ENCODE measurements at places on chromosomes 3 and 15.

DNA sequence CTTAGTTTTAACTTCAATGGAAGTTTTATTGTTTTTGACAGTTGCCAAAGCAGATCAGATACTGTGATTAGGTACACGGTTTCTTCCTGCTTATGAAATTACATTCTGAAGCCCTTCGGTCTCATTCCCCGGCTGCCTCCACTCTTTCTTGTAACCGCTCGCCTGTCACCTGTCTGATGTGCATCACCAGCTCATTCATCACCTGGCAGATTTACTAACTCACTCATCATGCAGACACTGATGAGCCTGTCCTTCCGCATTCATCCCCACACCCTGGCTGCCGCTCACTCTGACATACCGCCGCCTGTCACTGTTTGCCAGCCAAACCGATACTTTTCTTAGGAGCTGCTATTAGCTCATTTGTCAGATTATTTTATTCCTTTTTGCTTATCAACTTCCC lies 82.8 kb upstream of the NSMCE3 start:
- DNase-seq: no peak

DNA sequence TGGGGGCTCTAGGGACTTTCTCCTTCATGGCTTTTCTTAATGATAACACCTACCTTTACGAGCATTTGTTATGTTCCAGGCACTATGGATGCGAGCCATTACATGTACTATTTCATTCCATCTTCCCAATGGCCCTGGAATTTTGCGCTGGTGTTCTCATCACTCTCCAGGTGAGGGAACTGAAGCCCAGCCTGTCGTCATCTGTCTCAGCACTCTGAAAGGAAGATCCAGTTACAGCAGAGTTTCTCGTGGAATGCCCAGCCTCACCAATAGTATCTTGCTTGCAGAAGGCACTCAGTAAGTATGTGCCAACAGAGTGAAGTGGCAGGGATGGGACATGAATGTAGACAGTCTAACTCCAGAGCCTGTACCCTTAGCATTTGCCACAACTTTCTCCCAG lies 56.8 kb downstream of the NOX5 start:
- DNase-seq: no peak

- no peak for DNase-seq
Measured at GRCh38 chr3:64685331-64685799, 2.4 kb downstream of the ADAMTS9 start.

GRCh38 chr15:95629503-95630168 lies 700.9 kb upstream of the NR2F2 start:
- no peak for DNase-seq

- no peak for DNase-seq
Measured at GRCh38 chr3:193086681-193087080, 154.3 kb upstream of the PLAAT1 start.

All from KBM-7 (cell line).